ENCODE measurements at places on chromosomes 5 and 9.

- DNase-seq: no peak
Measured at GRCh38 chr9:73753171-73753570, 601.5 kb downstream of the ANXA1 start.

DNA sequence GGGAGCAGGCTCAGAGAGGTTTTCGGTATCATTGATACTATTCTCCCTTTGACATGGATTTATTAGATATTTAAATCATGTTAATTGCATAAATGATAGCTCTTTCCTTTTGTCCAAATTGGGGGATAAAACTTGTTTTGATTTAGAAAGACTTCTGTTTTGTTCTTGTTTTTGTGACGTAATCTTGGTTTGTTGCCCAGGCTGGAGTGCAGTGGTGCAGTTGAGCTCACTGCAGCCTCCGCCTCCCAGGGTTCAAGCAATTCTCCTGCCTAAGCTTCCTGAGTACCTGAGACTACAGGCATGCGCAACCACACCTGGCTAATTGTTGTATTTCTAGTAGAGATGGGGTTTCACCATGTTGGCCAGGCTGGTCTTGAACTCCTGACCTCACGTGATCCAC, 7.1 kb downstream of the MAT2B start:
- DNase-seq: no peak

DNA sequence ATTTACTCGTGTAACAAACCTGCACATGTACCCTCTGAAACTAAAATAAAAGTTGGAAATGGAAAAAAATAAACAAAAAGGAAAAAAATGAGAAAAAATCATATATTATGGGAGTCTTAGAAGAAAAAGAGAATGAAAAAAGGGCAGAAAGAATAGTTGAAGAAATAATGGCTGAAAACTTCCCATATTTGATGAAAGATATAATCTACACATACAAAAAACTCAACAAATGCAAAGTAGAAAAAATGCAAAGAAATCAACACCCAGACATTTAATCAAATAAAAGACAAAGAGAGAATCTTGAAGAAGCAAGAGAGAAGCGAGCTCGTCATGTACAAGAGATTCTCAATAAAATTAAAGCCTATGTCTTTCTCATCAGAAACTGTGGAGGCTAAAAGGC, 73.8 kb downstream of the SLC25A46 start:
- DNase-seq: no peak

DNA sequence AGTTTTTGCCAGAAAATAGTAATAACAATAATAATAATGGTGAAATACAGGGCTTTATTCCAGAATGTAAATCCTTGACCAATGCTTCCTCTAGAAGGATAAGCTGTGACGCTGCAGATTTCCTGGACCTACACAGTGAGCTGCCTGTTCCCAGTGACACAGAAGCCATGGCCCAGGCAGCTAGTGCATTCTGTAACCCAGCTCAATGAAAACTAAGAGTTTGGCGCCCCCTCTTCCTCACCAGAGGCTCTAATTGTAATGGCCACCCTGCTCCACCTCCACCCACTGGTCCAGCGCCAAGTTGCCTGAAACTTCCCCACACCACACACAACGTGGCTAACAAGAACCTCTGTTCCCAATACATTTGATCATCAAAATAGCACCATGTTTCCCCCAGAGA, 248.1 kb downstream of the CETN3 start:
- DNase-seq: no peak

DNA sequence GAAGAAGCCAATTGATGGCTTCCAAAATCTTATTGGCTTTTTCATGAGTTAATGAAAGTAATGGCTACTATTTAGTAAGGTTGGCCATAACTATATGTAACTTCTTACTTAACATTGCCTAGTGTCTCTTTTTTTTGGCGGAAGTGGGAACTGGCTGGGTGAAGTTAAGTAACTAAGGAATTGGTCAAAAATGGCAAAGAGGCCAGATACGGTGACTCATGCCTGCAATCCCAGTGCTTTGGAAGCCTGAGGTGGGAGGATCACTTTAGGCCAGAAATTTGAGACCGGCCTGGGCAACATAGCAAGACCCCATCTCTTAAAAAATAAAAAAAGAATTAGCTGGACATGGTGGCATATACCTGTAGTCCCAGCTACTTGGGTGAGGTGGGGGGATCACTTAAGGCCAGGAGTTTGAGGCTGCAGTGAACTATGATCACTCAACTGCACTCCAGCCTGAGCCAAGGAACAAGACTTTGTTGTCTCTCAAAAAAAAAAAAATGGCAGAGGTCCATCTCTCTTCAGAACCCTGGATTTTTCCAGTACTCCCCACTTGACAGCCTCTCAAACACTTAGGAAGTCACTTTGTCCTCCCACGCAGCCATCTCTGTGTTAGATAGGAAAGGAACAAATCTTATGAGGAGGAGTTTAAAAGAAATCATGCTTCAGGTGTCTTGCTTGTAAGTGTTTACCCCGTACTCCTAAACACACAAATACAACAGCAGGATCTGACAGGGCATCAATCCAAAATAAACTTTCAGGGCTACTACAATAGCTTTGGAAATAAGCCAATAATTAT, 75.7 kb downstream of the TEK start:
- no peak for DNase-seq

GRCh38 chr9:79195879-79196278, 375.9 kb upstream of the TLE4 start:
- no peak for DNase-seq

DNA sequence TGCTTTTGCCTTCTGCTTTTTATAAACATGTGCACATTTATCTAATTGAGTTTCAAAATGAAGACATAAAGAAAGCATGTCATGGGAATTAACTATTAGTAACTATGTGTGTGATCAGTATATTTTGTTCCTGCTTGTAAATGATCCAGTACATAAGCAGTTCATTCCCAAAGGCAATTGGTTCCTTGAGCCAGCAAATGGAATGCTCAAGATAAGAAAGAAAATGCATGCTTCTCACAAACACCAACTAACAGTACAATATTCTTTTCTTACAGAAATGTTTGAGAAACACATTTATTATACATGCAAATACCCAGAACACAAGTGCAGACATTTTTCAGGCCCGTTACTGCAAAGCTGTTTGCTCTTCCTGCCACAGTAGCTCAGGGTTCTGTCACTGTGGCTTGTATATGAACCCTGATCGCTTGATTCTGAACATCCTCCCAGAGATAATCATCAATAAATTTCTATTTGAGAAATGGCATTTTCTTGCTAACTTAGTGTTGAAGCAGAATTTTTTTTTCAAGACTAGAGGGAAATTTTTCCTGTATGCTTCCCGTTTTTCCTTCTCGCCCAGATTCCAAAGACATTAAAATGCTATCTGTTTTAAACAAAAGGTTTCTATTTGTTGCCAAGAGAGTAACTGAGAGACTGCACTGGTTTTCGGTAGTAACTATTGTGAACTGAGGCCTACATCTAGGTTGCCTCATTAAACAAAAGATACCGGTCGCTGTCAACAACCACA, 1.9 kb downstream of the GNAQ start:
- no peak for DNase-seq

- no peak for DNase-seq
Measured at GRCh38 chr5:84372066-84372695, 12.5 kb downstream of the EDIL3 start.

DNA sequence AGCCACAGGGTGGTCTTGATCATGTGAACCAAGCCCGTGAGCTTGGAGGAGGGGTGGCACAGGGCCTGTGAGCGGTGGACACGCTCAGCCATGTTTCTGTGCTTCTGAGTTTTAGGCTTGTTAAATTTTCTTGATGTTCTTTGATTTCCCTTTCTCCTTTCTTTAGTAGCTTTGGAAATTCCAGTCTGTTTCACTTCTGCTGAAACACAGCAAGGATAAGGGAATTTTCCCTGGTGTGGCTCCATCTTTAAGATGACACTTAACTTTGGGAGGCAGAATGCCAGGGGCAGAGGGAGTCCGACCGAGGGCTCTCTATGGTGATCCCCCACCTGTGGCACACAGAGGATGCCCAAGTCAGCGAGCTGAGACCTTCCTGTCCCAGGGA, 29.7 kb upstream of the BASP1 start:
- DNase-seq: no peak

DNA sequence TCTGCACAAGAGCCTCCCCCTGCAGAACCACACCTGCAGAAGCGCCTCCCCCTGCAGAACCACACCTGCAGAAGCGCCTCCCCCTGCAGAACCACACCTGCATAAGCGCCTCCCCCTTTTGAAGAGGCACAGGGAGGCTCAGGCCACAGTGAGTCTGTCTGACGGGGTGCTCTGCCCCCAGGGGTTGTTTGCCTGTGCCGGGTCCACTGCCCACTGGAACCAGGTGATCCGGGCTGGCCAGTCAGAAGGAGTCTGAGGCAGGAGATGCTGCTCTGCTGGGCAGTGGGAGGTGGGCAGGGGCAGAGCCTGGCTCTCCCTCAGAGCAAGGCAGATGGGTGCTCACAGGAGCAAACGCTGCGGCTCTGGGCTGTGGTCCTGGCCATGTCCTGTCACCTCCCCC, 60.8 kb upstream of the RNU6ATAC start:
- no peak for DNase-seq

DNA sequence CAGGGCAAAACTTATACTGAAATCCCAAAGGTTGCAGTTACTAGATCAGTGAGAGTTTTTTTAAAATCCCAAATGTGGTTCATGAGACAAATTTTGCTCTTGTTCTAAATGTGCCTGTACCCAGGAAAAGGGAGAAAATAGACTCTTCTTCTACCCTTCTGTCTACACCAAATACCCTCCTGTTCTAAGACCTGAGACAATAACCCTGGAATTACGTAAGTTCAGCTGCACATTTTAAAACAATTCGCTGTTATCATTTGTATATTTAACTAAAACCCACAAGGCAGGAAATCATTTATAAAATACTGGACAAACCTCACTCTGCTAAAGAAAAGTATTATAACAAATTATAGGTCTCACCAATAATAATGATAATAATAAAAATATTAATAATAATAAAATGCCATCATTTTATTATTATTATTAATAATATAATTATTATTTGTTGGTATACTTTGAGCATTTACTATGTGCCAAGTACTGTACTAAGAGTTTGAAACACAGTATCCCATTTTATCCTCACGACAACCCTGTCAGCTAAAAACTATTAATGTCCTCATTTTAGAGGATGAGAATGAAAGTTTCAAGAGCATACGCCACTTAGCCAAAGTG, 49.8 kb upstream of the AFAP1L1 start:
- no peak for DNase-seq

DNA sequence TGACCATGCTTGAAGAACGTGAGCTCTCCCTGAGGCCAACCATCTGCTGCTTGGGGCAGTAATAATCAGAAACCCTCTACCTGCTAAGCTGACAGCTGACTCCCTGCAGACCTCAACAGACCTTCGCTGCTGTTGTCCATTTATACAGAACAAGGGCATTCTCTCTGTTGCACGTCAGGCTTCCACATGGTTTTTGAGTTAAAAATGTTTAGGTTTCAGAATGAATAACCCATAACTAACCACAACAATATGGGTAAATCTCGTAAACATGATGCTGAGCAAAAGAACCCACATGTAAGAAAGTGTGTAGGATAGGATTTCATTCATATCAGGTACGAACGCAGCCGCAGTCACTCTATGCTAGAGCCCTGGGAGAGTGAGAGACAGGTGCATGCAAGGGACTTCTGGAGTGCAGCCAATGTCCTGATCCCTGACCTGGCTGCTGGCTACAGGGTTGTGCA, 348.5 kb downstream of the MED10 start:
- no peak for DNase-seq

- DNase-seq: no peak
Measured at GRCh38 chr5:93454896-93455295, 126.1 kb downstream of the NR2F1-AS1 start.

DNA sequence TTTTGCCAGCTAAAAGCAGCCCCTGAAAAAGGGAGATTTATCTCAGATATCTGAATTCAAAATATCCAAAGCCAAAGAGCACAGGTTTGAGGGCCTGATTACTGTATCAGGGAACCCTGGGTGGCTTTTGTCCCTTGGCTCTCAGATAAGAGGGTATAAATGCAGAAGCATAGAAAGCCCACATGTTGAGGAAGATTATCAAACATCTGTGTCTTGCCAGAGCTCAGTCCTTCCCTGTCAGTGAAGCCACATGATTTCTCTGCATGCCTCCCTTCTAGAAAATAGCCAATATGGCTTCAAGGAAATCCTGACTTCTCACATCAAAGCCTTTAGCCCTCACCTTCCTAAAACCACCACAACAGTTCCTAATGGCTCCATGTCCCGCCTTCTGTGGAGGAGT, 408.0 kb upstream of the DMAC1 start:
- no peak for DNase-seq

DNA sequence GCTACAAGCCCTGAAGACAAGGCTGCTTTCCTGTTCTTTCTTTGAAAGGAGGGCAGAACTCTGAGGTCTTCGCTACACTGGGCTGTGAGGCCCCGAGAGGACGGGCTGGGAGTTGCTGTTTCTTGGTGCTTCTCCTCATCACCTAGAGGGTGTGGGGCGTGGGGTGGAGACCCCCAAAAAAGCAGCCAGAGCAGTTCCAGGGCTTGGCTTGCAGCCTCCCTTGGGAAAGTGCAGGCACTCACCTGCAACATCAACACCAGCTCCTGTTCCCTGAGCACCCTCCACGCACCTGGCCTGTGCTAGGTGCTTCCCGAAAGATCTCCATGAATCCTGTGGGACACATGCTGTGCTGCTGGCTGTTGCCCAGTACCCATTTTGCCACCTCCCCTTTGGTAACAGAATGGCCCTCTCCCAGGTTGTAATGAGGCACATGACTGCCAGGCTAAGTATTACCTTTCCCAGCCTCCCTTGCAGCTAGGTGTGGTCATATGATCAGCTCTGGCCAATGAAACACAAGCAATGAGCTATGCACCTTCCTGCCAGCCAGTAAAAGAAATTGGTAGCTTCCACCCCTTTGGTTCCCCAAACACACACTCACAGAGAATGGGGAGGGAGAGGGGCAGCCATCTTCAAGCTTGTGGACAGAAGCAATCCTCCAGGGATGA, 146.0 kb downstream of the C9orf50 start:
- DNase-seq: no peak

Measured in stimulated activated CD4-positive, alpha-beta T cell treated with anti-CD3 and anti-CD28 coated beads, Interleukin-12 subunit alpha, Interleukin-12 subunit beta, amount 100 ng/mL, for 48 hours (primary cell).